ENCODE measurements at places on chromosomes 3 and 15.

GRCh38 chr15:83855956-83856355, 202.0 kb downstream of the ADAMTSL3 start:
- no peak for DNase-seq

GRCh38 chr3:123099331-123100192, 32.7 kb downstream of the PDIA5 start:
- DNase-seq: no peak

- DNase-seq: no peak
Observed at GRCh38 chr3:8500319-8500988, 1.2 kb upstream of the LMCD1 start.

DNA sequence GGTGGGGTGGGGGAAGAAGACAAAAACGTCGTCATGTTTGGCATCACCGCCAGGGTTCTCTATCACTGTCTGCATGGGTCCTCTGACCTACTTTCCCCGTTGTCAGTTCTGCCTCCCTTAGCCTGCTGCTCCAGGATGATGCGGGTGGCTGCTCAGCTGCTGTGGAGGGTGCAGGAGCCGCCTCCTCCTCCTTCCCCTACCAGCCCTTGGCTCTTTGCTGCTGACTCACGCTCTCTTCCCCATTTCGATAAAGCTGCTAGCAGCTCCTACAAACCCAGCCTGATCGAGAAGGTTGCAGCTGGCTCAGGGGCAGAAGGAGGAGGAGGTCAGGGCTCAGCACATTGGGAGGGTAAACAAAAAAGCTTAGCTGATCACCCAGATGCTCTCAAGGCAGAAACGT, 49.5 kb upstream of the SEC13 start:
- DNase-seq: no peak

DNA sequence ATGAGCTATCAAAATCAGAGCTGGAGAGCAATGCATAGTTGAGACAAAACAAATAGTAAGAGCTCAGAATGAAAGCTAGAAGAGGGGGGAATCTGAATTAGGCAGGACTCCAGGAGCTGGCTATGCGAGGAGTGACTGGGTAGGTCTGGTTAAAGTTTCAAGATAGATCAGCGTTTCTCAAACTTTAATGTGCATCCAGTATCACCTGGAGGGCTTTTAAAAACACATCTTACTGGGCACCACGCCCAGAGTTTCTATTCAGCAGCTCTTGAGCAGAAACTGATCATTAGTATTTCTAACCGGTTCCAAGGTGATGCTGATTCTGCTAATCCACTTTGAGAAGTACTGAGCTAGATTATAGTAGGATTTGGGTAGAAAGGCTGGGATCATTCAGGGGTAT, 96.2 kb upstream of the ACP3 start:
- no peak for DNase-seq

DNA sequence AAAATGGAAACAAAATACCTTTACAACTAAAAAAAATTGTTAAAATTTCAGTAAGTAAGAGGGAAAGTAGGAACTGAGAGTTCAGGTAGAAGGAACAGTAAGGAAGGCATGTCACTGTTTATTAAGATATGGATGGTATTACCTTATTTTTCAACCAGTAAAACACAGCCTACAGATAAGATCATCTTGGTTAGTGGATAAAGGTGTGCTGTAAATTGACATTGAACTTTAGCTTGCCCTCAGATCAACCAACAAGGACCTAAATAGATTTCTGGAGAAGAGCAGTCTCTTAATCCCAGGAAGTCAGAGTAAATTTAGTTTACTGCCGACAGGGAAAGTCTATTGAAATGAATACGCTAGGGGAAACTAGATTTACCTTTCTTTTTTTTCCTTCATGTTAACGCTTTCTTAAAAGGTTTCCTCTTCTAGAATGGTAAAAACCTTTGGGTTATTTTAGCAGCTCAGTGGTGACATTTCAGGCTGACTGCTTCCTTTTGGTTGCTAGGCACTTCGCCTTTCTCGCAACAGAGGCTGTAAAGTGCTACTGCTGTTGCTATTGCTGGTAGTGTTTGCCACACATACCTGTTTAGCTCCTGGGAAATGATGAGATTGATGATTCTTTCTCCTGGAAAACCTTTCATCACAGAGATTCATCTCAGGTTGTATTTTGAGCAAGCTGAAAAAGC, 12.9 kb downstream of the DZIP3 start:
- DNase-seq: no peak

DNA sequence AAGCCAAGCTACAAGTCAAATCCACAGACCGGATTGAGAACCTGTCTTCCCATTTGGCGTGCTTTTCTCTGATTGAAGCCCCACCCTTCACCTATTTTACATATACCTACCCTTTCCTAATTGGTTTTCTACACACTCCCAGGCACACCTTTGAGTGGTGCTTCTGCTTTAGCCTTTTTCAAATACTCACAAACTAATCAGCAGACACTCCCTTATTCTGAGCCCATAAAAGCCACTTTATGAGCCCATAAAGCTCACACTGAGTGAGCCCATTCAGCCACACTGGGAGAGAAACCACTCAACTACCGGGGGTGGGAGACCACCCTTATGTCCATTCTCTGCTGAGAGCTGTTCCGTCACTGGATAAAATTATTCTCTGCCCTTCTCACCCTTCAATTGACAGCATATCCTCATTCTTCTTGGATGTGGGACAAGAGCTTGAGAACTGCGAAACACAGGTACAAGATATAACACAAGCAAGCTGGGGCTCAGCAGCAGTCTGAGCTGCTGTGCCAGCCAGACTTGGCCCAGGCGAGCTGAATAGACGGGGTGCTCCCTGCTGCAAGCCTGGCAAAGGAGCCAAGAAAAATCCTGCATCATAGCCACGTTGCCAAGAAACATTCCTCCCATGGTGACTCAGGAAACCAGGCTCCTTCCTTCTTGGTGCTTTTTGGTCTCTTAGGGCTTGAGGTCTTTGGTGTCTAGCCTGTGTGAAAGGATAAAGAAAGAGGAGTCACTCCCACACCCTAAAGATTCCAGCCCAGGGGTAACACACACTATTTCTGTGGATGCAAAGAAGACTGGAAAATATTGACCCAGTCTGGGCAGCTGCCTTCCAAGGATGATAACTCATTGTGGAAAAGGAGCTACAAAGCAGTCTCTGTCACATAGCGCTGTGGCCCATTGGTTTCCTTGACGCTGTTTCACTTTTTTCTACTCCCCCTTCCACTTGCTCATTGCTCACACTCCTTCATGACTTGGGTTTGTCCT, 609.7 kb downstream of the MCTP2 start:
- DNase-seq: no peak

Data from NCI-H2227 treated with DMSO at 0.1 percent for 48 hours (cell line).